Stimulated activated CD8-positive, alpha-beta memory T cell treated with anti-CD3 and anti-CD28 coated beads, Interleukin-4, amount 100 ng/mL, for 1 hour (primary cell): ENCODE measurements at places on chromosomes 1 and 21.

GRCh38 chr1:41917835-41918449 lies 780 bp downstream of the HIVEP3 start:
- DNase-seq: no peak

GRCh38 chr1:190399233-190399632 lies 78.4 kb downstream of the BRINP3 start:
- DNase-seq: no peak

- no peak for DNase-seq
Measured at GRCh38 chr1:3552751-3553150, 58.6 kb downstream of the MEGF6 start.

GRCh38 chr1:68199603-68200002 lies 32.7 kb downstream of the WLS start:
- DNase-seq: no peak

DNA sequence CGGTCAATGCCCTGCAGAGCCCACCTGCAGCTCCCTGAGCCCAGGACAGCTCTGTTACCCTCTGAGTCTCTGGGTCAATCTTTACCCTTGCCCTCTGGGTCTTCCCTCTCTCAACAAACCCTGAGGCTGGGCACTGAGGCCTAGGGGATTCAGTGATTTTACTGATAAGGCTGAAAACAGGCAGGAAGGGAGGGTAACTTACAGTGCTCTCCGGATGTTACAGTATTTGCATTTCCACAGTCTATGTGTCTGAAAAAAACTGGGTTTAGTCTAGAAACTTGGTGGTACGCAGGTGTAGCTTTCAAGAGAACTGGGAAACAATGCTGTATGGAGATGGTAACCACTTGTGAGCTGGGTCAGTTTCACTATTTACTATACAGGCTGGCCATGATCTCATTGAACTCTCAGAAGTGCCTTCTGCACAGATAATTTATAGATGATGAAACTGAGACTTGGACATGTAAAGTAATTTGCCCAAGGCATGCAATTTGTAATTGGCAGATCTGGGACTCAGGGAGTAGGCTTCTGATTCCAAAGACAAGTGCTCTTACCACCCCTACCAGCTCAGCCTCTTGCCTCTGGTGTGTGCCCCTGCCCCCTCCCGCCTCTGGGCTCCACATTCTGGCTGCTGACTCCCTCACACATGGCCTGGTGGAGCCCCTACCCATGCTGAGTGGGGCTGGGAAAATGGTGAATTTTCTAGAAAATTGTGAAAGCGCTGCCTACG lies 48.8 kb downstream of the TENT5C start:
- no peak for DNase-seq

DNA sequence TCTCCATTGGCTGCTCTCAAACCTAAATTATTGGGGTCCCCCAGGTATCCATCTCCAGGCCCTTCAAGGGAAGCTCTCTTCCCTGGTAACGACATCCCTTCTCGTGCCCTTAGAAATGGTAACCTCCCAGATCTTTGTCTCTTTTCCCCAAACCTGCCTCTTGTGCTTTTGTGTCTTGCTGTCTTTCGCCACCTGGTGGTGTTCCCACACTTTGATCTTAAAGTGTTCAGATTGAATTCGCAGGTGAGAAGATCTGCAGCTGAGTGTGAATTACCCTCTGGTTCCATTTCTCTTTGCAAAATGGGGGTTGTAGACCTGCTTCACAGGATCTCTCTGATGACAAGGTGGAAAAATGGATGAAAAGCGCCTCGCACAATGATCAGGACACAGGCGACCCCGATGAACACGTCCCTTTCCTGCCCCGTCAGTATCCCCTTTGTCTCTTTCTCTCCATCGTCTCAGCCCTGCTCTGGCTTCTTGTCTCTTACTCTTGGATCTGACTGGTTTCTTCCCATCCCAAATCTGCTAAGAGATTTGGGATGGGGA lies 53.1 kb downstream of the DOP1B start:
- no peak for DNase-seq
